ENCODE measurements at places on chromosomes 2 and 18.

GRCh38 chr2:36561237-36561944 is 36.6 kb downstream of the FEZ2 start:
- no peak for DNase-seq

GRCh38 chr18:48837676-48838075 is 113.1 kb downstream of the SMAD7 start:
- no peak for DNase-seq

- no peak for DNase-seq
Observed at GRCh38 chr2:207328944-207329386, 163.2 kb upstream of the KLF7 start.

- no peak for DNase-seq
Observed at GRCh38 chr2:165572151-165572550, 102.7 kb downstream of the CSRNP3 start.

- no peak for DNase-seq
Observed at GRCh38 chr18:58247363-58247834, 203.4 kb downstream of the NEDD4L start.

GRCh38 chr2:99771681-99772333 is 282.0 kb upstream of the REV1 start:
- DNase-seq: no peak

GRCh38 chr2:46793423-46794416 is 121.9 kb downstream of the MCFD2 start:
- DNase-seq: no peak
